NCI-H2171 treated with DMSO at 0.1 percent for 48 hours (cell line): ENCODE measurements at places on chromosomes 12 and 14.

GRCh38 chr12:92424338-92424737 lies 278.5 kb upstream of the PLEKHG7 start:
- no peak for DNase-seq

DNA sequence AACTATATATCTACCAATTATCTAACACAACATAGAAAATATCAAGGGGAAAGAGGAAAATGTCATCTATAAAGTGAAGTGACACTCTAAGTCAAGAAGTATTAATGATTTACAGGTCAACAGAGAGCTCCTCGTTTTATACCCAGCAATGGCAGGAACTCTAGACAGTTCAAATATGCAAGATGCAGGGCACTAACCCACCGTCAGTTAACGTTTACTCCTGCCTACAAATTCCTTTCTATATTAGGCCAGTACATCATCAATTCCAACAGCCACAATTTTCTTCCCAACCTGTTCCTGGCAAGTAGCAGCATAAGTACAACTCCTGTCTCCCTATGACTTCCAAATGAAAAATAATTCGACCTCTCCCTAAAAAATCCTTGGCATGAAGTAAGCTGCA lies 9.0 kb upstream of the KANSL2 start:
- no peak for DNase-seq

GRCh38 chr12:100402763-100403162 lies 45.9 kb downstream of the SLC17A8 start:
- no peak for DNase-seq

DNA sequence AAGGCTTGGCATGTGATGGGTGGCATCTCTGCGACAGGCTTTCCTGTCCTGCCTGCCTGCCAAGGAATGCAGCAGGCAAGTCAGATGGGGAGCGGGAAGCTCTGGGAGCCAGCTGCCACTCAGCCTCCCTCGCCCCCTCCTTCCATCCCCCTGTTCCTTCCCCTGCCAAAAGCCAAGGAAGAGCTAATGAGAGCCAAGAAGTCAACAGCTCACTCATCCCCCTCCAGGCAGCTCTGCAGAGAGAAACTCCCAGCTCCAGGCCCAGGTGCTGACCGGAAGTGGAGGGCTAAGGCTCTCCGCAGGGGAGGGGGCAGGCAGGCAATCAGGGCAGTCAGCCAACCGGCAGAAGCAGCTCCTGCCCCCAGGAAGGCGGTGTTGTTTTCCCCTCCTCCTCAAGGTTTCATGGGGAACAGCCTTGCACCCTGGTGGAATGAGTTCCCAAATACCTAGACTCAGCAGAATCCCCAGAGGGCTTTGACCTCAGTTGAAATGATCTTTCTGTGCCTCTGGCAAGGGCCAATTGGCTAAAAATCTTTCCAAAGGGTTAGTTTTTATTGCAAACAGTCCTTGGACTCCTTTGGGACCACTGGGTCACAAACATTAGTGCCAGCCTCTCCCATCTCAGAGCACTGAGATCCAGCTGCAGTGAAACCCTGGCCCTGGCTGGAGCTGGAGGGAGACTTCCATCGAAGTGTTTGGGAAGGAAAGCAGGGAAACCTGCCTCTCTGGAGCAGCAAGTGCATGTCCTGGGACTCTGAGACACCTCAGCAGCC lies 349.1 kb downstream of the DPF3 start:
- peak; percentile 65 for DNase-seq

- no peak for DNase-seq
These were observed 37.0 kb downstream of the NUAK1 start for GRCh38 chr12:106101803-106102202.

GRCh38 chr12:12960639-12961209 lies 8.8 kb upstream of the GPRC5D start:
- no peak for DNase-seq

DNA sequence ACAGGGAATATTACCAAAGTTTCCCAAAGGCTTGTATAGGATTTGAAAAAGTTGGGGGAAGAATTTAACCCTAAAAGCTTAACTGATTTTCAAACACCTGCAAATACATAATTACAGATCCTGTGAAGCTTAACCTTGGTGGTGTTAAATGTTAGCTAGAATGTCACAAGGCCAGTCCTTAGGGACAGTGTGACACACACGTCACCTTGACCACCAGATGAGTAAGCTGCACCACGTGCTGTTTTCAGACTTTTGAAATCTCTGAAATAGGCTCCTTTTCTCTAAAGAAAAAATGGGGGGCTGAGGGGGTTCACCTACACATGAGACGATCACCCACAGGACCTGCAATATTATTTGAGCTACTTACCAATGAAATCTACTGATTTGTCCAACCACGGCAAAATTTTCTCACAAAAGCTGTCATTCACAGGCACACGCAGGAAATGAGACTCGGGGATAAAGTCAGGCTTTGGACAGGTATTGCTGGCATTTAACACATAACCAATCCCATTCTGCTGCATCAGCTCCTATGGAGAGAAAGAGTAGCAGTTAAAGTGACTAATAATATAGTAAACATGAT lies 75.9 kb downstream of the DUSP16 start:
- no peak for DNase-seq

- no peak for DNase-seq
These were observed 203.7 kb downstream of the PTPRO start for GRCh38 chr12:15526033-15526432.

DNA sequence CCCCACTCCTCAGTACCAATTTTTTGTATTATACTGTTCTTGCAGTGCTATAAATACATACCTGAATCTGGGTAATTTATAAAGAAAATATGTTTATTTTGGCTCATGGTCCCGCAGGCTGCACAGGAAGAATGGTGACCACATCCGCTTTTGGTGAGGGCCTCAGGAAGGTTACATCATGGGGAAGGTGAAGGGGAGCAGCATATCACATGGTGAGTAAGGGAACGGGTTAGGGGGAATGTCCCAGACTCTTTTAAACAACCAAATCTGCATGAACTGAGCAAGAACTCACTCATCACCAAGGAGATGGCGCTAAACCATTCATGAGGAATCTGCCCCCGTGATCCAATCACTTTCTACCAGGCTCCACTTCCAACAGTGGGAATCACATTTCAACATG lies 40.0 kb downstream of the OSBPL8 start:
- DNase-seq: no peak

DNA sequence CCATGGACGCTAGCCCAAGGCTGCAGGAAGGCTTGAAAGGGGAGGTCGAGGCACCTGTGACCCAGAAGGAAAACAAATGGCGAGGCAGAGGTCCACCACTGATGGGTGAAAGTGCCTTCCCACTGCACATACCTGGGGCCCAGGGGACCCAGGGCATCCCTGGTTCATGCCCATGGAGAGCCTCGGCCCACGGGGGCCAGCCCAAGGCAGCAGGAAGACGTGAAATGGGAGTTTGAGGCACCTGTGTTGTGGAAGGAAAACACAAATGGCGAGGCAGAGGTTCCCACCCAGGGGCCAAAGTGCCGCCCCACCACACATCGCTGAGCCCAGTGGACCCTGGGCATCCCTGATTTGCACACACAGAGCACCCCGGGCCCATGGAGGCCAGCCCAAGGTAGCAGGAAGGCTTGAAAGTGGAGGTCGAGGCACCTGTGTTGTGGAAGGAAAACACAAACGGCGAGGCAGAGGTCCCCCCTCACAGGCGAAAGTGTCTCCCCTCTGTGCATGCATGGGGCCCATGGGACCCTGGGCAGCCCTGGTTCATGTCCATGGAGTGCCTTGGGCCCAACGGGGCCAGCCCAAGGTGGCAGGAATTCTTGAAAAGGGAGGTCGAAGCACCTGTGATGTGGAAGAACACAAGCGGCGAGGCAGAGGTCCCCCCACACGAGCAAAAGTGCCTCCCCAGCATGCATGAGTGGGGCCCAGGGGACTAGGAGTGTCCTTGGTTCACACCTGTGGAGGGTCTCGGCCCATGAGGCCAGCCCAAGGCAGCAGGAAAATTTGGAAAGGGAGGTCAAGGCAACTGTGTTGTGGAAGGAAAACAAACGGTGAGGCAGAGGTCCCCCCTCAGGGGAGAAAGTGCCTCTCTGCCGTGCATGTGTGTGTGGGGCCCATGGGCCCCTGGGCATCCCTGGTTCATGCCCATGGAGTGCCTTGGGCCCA lies 383.3 kb downstream of the ALG10 start:
- DNase-seq: no peak

DNA sequence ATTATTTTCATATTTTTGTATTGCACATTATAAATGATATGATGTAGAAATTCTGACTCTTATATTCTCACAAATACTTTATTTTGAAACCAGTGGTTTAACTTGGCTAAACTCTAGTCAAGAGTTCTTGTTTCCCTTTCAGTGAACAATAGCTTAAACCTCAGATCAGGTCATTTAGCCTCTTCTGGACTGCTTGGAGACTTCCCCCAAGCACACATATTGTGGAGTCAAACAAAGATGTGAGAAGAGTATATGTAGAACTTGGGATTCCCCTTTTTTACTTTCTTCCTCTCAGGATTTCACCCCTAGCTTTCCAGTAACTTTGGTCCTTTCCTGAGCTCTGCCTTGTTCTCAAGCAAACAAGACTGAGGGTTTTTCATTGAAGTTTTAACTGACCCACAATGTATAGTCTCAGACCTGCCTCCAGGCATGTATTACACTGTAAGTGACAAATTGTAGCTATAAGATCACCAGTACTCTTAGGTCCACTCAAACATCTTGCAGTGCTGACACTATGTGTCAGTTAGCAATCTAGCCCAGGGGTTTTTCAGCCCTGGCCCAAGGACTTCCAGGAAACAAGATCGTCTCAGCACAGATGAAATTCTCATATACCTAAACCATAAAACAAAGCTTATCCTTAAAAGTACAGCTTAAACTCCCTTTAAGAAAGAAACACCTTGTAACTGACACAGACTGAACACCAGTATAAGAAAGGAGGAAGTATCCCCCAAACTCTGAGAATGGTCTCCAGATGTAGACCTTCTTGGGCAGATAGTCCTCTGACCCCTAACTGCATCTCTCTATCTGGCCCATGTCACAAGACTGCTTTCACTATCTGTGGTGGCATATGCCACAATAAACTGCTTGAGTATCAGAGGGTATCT lies 98.6 kb downstream of the SLC6A15 start:
- DNase-seq: no peak

- no peak for DNase-seq
These were observed 1.3 kb downstream of the TRPV4 start for GRCh38 chr12:109831929-109832328.

- DNase-seq: no peak
These were observed 82.4 kb downstream of the ZFC3H1 start for GRCh38 chr12:71581206-71581605.

DNA sequence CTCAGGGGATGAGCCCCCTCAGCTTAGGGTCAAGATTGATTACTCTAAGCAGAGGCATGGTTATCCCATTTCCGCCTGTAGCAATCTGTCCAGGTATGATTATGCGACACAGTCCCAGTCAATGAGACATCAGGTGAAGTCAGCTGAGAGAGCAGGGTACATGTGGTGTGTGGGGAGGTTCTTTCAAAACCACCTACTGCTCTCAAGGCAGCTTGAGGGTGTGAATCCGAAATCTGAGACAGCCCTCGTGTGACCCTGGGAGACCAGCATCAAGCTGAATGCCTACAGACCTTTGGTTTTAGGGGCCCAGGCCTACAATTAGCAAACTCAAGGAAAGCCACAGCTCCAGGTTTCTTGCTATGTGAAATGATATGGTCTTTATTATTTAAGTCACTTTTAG lies 275.7 kb downstream of the ITPR2 start:
- no peak for DNase-seq

DNA sequence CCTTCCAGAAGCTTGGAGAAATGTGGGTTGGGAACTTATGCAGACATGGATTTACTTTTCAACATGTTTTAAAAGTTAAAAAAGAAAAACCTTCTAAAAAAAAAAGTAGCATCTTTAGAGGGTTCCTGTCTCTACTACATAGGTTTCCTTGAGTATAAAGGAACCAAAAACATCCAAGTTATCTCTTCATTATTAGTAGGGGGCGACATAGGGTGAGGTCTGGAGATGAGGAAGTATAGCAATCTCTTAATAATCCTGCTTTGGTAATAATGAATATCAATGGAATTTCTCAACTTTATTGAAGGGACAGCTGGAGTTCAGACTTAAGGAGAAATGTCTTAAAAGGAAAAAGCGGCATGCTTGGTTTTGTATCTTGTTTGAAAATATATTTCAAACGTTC lies 6.5 kb upstream of the PLXNC1 start:
- DNase-seq: no peak

DNA sequence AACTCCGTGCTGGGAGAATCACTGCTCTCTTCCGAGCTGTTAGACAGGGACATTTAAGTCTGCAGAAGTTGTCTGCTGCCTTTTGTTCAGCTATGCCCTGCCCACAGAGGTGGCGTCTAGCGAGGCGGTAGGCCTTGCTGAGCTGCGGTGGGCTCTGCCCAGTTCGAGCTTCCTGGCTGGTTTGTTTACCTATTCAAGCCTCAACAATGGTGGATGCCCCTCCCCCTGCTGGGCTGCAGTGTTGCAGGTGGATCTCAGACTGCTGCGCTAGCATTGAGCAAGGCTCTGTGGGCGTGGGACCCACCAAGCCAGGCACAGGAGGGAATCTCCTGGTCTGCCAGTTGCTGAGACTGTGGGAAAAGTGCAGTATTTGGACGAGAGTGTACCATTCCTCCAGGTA lies 43.7 kb downstream of the GPR137C start:
- DNase-seq: no peak

DNA sequence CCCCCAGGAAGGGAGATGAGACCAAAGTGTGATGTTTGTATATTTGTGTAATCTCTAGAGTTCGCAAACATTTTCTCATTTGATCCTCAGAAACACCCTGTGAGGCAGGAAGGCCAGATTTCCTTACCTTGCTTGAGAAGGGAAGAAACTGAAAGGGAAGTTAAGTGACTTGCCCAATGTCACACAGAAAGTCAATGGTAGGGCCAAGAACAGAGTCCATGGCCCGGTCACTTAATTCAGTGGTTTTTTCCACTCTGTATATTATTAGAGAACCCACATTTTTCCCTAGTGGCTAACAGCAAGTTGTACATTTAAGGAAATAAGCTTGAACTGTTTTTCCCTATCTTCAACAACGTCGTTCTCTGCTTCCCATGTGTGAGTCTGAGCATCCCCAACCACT lies 25.6 kb upstream of the CHPT1 start:
- no peak for DNase-seq

- DNase-seq: no peak
These were observed 5.5 kb upstream of the PAX9 start for GRCh38 chr14:36655963-36656686.

- peak; percentile 63 for DNase-seq
These were observed 43.1 kb downstream of the SOX5 start for GRCh38 chr12:23906329-23906728.

DNA sequence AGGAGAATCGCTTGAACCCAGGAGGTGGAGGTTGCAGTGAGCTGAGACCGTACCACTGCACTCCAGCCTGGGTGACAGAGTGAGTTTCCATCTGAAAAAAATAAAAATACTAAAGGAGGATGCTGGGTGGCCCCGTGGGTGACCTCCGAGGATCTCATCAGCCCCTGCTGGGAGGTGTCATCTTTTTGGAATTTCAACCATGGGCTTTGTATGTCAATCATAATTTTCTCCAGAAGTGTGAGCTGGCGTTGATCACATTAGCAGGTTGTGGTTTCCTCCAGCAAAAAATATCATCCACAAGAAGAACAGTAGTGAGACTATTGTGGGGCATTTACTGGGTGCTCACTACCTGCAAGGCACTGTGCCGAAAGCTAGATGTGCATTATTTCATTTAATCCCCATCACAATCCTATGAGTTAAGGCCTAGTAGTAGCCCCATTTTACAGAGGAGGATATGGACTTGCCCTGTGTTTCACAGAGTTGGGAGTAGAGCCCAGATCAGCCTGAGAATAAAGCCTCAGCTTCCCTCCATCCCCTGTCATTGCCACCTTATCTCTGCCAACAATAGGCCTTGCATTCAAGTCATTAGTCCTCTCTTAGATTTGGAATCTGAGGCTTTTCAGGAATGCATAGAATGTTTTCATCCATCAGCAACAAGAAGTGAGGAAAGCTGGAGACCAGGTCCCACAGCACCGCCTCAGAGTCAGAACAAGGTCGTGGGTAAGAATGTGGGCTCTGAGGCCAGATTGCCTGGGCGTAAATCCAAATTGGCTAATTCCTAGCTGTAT lies 39.8 kb downstream of the SVOP start:
- no peak for DNase-seq
